NCI-H524 (cell line): ENCODE measurements at places on chromosomes 16 and 17.

GRCh38 chr16:27646806-27647205 is 96.9 kb downstream of the KATNIP start:
- DNase-seq: no peak

GRCh38 chr16:67451061-67451703 is 20.3 kb downstream of the HSD11B2 start:
- no peak for DNase-seq

DNA sequence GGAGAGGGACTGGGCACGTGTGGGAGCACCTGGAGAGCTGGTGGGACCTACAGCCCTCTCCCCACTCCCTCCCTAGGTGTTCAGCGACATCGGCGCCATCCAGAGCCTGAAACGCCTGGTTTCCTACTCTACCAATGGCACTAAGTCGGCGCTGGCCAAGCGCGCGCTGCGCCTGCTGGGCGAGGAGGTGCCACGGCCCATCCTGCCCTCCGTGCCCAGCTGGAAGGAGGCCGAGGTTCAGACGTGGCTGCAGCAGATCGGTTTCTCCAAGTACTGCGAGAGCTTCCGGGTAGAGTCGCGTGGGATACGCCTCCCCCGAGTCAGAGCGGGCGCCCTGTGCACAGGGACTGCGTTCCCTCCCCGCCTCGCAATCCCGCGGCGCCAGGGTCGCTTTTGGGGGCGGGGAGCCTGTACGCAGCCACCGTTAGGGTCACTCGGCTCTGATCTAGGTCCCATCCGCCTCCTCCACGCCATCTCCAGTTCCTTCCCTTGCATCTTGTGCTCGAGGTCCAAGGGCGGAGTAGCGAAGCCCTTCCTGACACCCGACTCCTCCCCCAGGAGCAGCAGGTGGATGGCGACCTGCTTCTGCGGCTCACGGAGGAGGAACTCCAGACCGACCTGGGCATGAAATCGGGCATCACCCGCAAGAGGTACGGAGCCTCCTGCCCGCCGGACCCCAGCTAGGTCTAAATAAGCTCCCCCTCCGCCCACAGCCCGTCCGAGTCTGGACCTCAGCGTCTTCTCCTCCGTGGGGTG is 13.0 kb downstream of the SARM1 start:
- DNase-seq: no peak

- DNase-seq: no peak
Measured at GRCh38 chr16:58459344-58460218, 40.4 kb upstream of the NDRG4 start.

GRCh38 chr17:65362826-65363225 is 198.6 kb downstream of the AXIN2 start:
- no peak for DNase-seq

GRCh38 chr16:85157813-85158742 is 45.8 kb upstream of the CIBAR2 start:
- DNase-seq: peak; percentile 97

- peak; percentile 71 for DNase-seq
Measured at GRCh38 chr17:76543826-76544545, 4.1 kb downstream of the PRCD start.

GRCh38 chr16:69838489-69838888 is 76.4 kb downstream of the WWP2 start:
- DNase-seq: no peak

- DNase-seq: peak; percentile 51
Measured at GRCh38 chr16:53022374-53022773, 30.3 kb downstream of the CHD9NB start.

- DNase-seq: no peak
Measured at GRCh38 chr16:86906623-86907022, 328.3 kb downstream of the FOXL1 start.

DNA sequence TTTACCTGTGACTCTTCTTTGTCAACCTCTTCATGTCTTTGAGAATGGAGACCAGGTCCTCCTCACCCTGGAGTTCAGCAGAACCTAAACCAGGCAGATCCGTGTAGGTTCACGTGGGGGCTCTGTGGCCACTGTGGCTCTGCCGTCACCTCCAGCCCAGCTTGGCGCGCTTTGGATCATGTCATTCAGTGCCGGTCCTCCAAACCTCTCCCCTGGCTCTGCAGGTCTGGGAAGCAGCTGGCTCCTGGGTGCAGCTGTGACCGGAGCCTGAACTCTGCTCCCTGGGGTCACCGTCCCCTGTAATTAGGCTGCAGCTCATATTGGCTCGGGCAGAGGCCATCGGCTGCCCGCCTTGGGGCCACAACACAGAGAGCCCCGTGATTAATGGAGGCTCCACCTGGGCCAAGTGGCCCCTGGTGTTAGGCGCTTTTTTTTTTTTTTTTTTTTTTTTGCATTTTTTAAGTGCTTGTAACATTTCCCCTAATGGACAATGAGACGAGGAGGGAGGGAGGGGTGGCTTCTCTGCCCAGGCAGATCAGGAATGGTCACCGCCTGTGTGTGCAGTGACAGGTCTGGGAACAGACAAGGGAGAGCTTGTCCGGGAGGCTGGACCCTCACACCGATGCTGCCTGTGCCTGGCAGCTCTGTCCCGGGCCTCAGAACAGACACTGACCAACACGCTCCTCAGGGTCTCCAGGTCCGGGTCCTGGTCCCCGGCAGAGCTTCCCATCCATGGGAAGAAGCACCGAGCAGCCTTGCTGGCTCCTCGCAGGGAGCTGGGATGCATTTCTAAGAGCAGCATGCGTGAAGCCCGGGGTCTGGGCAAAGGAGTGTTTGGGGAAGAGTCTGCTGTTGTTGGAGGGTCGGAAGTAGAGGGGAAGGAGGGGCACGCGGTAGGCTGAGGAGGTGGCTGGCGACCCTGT is 247.9 kb downstream of the SEC14L1 start:
- no peak for DNase-seq

- peak; percentile 6 for DNase-seq
Measured at GRCh38 chr17:63573634-63574033, 23.4 kb downstream of the DCAF7 start.

DNA sequence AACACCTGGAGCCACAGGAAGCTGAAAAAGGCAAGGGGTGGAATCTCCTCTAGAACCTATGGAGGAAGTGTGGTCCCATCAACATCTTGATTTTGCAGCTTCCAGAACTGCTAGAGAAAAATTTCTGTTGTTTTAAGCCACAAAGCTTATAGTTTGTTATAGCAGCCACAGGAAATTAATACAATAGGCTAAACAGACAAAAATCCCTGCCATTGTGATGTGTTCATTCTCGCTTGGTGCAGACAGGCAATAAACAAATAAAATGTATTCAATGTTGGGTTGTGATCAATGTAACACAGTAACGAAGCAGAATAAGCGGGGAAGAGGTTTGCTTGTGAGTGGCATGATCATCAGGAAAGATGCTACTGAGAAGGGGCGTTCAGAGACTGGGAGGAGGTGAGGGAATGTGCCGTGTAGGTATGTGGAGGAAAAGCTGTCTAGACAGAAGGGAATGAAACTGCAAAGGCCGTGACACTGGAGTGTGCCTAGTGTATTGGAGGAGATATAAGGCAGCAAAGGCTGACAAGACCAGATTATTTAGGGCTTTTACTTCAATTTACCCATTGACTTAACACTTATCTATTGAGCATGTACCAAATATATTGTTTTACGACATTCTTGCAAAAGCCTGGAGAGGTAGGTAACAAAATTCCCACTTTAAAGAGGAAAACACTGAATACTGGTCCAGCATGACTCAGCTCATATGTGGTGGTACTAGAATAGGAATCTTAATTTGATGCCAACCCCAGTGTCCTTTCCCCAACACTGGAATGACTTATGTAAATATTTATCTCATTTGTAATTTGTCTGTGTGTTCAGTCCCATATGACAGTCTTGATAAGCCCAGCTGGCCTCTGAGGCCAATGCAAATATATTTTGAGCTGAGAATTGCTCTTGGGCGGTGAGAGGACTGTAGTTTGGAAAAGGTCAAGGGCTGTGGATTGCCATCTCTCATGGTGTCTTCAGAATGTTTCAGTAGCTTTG is 375.9 kb downstream of the CDH13 start:
- DNase-seq: no peak

GRCh38 chr16:55503726-55504550 is 4.9 kb upstream of the LPCAT2 start:
- DNase-seq: no peak

- no peak for DNase-seq
Measured at GRCh38 chr16:67311607-67312488, 14.7 kb downstream of the KCTD19 start.

DNA sequence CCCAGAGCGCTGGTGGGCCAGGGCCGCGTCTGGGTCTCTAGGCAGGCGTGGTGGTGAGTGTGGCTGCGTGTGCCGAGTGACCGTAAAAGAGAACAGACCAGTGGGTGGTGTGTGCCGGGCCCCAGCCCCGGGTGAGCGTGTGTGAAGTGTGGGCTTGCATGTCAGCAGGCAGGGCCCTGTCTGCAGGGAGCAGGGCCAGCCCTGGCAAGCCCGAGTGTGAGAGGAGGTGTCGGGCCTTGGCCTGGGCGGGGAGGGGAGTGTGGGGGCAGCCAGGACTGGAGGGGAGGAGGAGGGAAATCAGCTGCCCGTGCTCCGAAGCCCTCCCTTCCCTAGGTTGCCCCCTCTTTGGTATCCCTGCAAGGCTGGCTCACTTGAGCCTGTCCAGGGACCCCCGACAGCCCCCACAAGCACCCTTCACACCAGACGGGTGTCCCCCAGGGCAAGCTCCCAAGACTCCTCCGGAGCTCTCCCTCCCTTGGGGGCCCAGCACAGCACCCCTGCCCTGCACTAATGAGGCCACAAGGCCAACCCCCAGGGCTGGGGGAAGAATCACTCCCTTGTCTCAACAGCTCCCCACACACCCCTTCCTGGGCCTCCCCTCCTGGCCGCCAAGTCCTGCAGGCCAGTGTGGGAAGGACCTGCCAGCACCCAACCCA is 1.9 kb downstream of the USH1G start:
- no peak for DNase-seq

- DNase-seq: no peak
Measured at GRCh38 chr16:15466886-15467781, 32.7 kb downstream of the BMERB1 start.

DNA sequence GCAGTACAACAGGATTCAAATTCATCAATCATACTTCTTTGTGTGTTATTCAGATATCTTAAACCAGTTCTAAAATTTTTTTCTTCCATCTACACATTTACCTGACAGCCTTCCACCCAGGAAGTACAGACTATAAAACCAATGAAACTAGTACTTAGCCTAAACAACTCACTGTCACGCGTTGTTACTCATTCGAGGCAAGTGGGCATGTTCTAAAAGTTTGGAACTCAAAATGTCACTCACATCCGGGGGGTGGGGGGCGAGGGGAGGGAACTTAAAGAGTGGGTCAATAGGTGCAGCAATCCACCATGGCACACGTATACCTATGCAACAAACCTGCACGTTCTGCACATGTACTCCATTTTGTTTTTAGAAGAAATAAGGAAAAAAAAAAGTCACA is 90.4 kb upstream of the PLEKHM1 start:
- DNase-seq: no peak

GRCh38 chr16:30893417-30893743 is 497 bp downstream of the BCL7C start:
- DNase-seq: no peak

- DNase-seq: no peak
Measured at GRCh38 chr17:82285141-82285540, 11.6 kb upstream of the CSNK1D start.

DNA sequence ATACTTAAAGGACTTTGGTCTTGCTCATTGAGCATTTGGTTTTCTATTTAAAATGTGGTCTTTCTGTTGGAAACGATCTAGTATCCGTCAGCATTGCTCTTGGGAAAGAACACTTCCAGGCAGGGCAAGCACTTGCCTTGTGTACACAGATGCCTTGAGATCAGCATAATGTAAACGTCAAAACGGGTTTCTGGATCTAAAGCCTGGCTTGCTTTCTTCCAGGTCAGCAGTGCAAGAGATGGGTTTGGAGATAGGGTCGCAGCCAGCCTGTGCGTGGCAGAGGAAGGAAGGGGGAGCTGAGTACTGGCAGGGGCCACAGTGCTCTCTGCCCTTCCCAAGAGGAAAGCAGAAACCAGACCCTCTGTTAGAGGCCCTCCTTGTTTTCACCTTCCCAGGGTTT is 175.5 kb downstream of the LGALS9B start:
- DNase-seq: no peak

- peak; percentile 89 for DNase-seq
Measured at GRCh38 chr17:75342996-75343395, 53.8 kb upstream of the SLC25A19 start.

GRCh38 chr16:70656712-70657263 is 10.4 kb downstream of the IL34 start:
- no peak for DNase-seq

DNA sequence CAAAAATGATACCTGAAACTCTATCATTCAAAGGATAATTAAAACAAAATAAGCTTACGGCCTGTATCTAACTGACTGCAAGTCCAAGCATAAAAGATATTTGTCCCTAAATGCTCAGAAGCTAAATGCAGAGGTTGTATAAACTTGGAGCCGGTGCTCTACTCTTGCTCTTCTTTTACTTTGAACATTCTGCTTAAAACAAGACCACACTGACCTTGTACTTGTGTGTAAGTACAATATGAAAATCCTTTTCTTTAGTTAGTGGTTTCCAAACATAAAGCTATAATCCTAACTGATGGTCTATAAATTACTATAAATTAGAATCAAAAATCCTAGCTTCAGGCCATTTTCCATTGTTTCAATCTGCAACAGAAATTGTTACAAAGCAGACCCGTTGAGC is 74.6 kb downstream of the SPAG9 start:
- no peak for DNase-seq

GRCh38 chr16:79165506-79165905 is 435.0 kb downstream of the MAF start:
- no peak for DNase-seq

DNA sequence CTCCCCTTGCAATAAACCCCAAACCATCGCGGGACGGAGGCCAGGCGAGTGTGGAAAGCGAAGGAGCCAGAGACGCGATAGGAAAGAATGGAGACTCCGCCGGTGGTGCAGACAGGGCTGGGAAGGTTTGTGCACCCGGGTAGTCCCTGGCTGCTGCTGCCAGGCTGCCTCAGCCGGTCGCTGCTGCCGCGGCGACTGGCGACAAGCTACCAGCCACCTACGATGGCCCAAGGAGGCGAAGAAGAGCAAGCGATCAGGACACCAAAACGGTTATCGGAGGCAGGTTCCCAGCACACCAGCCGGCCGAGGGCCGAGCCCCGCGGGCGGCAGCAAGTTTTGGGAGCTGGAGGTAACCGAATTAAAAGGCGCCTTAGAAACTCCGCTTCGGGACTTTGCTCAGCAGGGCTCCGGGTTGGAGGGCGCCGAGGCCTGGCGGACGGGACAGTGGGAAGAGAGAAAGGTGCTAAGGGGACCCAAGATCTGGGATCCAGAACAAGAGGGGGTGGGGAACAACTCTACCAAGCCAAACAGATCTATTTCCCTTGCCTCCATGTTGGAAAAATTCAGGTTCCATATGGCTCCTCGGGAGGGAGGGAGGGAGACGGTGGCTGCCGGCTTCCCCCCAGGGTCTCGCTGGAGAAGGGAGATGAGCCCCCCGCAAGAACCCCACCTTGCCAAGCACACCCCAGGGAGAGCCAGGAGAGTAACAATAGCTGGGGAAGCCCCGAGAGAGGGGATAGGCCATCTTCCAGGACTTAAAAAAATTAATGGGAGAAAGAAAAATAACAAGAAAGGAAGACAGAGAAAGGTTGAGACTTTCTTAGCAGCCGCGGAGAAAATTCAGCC is 9.7 kb upstream of the HOXB2 start:
- DNase-seq: peak; percentile 36
